Muscle of leg (tissue), 16 donors: ENCODE measurements at places on chromosomes 2 and 18. TPM values are rescaled to one million over a fixed set of nuclear protein-coding genes. Genes with fewer than 3 reads are reported as not detected.

GRCh38 chr18:13231151-13231550, 12.6 kb downstream of the LDLRAD4 start:
- DNase-seq, result no peak

DNA sequence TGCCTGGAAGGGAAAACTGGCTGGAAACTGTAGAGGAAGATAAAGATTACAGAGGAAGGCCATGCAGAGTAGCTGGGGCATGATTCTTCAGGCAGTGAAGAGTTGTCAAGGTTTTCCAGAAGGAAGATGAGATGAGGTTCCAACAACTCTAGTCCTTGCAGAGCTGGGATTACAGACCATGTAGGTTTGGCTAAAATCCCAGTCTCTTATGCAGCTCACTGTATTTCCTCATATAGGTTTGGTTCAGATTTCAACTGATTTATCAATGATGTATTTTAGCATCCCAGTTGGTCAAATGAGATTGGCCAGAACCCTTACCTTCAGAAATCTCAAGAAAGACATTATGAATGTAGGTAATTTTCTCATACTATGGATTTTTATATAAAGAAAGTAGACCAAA, 16.4 kb downstream of the FAP start:
- peak; percentile 11 for DNase-seq

DNA sequence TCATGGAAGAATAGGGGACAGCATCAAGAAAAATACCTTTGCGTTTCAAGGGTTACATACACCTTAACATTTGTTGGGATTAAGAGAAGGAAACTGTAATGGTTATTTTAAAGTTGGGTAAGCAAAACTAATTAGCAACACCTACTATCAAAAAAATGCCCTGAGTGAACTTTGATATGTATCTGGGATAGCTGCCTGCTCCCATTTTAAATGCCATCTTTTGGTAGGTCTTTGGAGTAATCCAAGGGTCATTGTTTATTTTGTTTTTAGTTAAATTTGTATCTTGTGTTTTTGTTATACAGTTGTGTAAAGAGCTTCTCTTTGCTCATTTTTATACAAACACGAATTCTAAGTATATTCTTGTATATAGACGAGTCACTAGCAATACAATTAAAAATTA, 9.9 kb downstream of the PTPN4 start:
- no peak for DNase-seq

DNA sequence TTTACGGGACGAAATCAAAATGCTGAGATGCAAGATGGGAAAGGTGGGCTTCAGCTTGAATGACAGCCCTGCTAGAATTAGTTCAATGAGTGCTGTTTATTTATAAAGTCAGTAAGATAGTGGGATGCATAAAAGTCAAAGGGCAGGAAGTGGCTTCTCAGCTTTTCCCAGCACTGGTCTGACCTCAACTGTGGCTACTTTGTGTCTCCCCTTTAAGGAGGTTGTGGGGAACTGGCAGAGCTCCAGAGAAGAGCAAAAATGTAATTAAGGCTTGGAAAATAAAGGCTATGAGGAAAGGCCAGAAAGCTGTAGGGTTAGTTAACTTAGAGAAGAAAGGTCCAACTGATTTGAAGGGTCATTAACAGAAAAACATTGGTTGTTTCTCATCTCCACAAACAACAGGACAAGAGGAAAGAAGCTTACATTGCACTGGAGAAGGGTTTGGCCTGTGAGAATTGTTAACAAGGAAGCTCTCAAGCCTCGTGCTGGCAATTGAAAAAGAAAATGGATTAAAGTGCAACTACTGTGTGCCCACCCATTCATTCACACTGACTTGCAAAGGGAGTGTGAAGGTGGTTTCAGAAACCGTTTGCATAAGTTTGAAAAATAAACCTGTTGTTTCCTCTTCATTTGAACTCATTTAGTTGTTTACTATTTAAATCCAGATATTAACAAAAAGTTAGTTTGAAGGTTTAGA, 68.8 kb upstream of the CD28 start:
- DNase-seq, result no peak

DNA sequence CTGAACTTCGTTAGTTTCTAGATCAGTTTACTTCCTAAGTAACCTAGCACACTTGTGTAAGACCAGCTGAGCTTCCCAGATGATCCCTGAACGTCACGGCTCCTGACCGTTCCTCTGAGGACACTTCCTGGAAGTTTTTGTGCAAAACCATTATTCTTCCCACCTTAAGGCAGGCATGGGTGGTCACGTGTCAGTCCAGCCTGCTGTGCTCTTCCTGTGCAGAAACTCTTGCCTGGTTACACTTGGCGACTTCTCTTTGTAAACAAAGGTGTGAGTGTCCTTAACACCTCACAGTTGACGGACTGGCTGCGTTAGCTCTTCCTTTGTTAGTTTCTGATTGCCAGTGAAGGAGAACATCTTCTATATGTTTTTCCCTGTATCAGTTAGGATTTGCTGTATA, 118.3 kb downstream of the SH3RF3 start:
- DNase-seq, result peak; percentile 32

Gene HOXD12
- not detected for total RNA-seq

Gene SAG
- total RNA-seq, result 0.18 TPM

GRCh38 chr2:67848551-67849285, 214.1 kb downstream of the C1D start:
- no peak for DNase-seq

Gene KLHL29
- 4.7 TPM for total RNA-seq

- DNase-seq, result peak; percentile 24
Observed at GRCh38 chr2:62409442-62409841, 96.6 kb downstream of the TMEM17 start.

DNA sequence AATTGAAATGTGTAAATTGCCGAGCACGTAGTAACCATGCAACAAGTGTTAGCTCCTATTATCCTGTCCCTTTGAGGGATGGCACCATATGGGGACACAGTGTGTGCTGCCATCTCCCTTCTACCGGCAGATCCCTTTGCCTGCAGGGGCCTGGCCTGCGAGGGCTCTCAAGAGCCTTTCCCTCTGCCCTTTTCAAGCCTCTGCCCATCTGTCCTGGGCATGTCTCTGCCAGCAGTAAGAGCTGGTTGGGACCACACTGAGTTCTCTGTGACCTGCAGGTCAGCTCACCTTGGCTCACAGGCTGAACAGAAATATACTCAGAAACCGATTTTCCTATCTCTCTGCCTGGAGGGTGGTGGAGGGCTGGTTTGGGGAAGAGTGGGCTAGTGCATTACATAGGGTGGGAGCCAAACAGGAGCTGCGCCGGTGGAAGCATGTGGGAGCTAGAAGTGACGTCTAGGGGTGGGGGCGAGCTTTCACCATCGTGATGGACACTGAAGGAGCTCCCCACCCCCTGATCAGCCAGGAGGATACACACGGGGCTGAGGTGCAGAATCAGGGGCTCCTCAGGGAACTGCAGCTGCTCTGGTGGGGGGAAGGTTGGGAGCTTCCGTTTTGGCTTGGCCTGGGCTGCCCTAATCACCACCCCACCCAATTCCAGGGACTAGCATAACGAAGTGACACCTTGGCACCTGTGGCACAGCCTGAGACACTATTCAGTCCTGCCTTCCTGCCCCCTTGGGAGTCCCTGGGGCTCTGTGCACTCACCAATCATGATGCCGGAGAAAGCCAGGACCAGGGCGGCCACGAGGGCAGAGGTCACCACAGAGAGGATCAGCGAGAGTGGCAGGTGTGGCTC, 109.7 kb downstream of the CLIP4 start:
- no peak for DNase-seq

- peak; percentile 51 for DNase-seq
Observed at GRCh38 chr2:105179469-105180372, 61.8 kb upstream of the GPR45 start.

DNA sequence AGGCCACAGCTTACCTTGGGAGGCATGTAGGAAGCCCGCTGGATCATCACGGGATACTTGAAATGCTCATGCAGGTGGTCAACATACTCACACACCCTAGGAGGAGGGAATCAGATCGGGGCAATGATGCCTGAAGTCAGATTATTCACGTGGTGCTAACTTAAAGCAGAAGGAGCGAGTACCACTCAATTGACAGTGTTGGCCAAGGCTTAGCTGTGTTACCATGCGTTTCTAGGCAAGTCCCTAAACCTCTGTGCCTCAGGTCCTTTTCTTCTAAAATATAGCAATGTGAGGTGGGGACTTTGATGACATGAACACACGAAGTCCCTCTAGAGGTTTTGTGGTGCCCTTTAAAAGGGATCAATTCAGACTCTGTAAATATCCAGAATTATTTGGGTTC, 17.9 kb downstream of the TYMS start:
- DNase-seq, result no peak

GRCh38 chr2:72937356-72937669, 20.0 kb downstream of the EMX1 start:
- no peak for DNase-seq

- no peak for DNase-seq
Observed at GRCh38 chr2:57126410-57126809, 920.2 kb upstream of the VRK2 start.

GRCh38 chr2:172021955-172022354, 22.2 kb downstream of the METAP1D start:
- DNase-seq, result peak; percentile 34

DNA sequence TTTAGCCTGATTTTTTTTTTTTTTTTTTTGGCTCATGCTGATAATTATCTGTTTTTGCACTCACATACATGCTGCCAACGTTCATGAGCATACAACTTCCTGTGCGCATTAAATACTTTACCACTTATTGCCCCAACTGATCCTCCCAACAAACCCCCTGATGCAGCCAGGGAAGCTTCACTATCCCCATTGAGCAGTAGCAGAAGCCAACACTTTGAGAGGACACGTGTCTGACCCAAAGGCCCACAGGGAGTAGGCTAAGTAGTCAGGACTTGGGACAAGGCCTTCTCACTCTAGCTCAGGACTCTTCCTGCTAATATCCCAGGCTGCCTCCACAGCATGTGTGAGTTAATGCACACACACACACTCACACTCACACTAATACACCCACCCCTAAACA, 36.2 kb upstream of the MAT2A start:
- DNase-seq, result no peak

Gene RFTN2
- total RNA-seq, result 24.9 TPM

- DNase-seq, result no peak
Observed at GRCh38 chr2:84443477-84443876, 15.6 kb downstream of the SUCLG1 start.

Gene CEBPZ
- 56.9 TPM for total RNA-seq

Gene XDH
- total RNA-seq, result under 0.01 TPM

- peak; percentile 73 for DNase-seq
Observed at GRCh38 chr2:223528036-223528435, 74.1 kb downstream of the SCG2 start.

GRCh38 chr18:1652018-1652417, 747.3 kb downstream of the ADCYAP1 start:
- DNase-seq, result peak; percentile 12

GRCh38 chr18:6963452-6964097, 154.0 kb downstream of the LAMA1 start:
- no peak for DNase-seq

- no peak for DNase-seq
Observed at GRCh38 chr2:137747509-137747908, 216.8 kb upstream of the HNMT start.

DNA sequence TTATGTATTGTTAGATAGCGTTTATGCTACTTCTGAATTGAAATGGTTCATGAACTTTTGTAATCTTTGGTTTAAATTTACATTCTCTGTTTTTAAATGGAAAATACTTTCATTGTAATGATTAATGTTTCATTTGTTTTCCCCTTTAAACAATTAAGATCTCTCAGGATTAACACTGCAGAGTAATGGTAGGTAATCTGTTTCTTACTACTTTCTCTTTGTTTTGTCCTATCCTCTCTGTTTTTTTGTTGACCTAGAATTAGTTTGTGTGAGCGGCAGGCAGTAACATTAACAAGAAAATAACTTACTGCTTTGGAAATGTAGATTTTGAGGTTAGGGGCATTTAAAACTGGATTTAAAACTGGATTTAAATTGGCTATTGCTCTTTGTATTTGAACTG, 19.1 kb downstream of the SMAD4 start:
- DNase-seq, result no peak

DNA sequence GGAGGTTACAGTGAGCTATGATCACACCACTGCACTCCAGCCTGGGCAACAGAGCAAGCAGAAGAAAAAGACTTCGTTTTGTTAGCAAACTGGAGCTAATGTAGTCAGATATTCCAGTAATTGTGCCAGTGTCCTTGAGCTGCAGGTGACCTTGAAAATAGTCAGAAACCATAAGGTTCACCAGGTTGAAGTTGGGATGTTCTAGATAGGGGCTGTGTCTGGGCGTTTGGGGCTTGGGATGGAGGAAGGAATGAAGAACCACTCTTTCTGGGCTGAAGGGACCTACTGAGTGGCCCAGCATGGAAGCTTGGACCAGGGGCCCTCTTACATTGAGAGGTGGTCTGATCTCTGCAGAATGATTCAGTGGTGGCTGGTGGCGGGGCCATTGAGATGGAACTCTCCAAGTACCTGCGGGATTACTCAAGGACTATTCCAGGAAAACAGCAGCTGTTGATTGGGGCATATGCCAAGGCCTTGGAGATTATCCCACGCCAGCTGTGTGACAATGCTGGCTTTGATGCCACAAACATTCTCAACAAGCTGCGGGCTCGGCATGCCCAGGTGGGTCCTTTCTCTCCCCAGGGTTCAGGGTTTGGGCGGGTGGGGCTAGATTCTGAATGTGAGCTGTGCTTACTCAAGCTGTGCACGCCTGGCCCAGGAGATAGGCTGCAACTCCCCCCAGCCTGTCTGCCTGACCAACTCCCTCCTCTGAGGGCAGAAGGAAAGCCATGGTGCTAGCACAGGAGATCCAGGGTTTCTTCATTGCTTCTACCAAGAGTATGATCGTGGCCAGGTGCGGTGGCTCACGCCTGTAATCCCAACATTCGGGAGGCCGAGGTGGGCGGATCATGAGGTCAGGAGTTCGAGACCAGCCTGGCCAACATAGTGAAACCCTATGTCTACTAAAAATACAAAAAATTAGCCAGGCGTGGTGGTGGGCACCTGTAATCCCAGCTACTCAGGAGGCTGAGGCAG, 17.1 kb downstream of the CCT7 start:
- DNase-seq, result no peak

DNA sequence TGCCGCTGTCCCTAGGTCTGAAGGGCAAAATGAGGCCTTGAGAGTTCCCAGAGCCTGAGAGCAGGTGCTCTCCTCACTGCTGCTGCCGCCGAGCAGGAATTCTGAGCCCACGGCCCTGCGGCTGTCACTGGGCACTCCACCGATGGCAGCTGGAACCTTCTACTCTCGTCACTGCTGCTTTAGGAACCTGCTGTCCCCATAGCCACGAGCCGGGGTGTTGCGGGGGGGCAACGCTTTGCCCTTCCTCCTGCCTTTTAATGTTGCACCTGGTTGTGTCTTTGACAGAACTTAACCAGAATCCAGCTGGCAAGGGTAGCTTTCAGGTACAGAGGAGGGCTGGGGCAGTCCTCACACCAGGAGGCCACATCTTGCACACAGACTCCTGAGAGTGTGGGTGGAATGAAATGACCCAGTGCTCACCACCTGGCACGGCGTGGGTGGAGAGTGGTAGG, 32.3 kb downstream of the NCK2 start:
- peak; percentile 62 for DNase-seq

Gene TANC1
- 14.3 TPM for total RNA-seq
